ENCODE measurements at places on chromosomes 3 and 15.
A peak's percentile ranks its signal among the peaks of the same experiment; 100 is the strongest.

DNA sequence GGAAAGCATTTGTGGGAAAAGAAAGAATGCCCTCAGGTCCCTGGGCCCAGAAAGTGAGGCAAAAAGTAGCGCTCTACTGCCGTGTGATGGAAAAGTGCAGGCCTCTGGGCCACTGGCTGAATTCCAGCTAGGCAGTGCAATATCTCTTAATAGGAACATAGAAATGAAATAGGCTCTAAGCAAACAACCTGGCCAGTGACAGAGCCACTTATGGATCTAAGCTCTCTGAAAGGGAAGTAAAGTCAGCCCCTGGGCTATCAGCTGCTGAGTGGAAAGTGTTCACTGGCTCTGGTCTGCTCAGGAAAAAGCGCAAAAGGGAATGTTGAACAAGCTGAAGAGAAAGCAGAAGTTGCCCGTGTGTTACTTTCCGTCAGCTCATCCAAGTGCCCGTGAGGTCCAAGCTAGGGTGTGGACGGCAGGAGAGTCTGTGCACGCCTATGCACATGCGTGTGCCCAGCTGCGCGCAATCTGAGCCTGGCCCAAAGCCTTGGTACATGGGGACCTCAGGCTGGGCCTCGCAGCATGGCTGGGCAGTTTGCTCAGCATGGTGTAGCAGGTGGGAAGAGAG lies 74.0 kb upstream of the RAD18 start:
- DNase-seq: no peak

- DNase-seq: no peak
These were observed 665 bp downstream of the GATM start for GRCh38 chr15:45377609-45378148.

GRCh38 chr15:61879219-61879618 lies 181.0 kb downstream of the VPS13C start:
- no peak for DNase-seq

DNA sequence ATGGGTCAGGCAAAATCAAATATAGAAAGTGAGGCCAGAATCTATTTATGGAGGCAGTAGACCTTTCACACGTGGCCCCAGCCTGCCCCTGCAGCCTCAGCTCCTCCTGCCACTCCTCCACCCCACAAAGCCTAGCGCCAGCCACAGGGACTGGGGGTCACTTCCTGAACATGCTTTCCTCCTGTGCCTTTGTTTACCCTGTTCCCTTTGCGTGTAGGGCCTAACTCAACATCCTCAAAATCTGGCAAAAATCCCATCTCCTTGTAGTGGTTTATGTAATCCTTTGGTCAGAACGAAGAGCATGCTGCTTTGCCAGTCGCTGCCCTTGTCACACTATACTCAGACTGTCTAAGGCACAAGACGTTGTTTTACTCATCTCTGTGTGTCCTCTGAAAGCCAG lies 39.6 kb downstream of the KBTBD12 start:
- DNase-seq: no peak

DNA sequence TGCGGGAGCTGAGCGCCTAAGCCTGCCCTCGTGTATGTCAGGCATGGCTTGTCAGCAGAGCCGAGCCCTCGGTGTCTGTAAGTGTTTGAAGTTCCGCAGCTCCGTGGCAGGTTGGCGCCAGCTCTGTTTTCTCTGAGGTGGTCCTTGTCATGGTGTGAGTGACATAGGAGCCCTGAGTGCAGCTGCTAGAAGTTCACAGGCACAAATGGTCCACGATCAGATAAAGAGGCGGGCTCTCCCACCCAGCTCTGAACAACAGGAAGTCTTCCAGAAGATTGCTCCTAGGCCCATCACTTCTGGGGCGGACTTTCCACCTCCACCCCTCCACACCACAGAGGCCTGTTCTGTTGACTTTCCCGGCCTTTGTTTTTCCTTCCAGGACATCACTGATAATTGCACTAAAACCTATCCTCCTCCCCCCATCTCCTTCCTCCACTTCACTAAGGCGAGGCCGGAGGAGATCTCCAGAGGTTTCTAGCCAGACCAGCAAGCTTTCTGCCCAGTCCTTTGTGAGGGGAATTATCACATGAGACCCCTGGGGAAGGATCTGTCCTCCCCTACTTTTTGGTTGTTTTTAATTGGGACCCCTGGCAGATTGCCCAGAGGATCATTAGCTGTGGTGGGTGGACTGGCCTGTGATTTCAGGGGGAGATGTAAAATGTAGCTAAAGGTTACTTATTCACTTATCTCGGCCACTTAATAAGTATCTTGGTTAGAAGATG lies 19.9 kb downstream of the ITPR1 start:
- DNase-seq: no peak

DNA sequence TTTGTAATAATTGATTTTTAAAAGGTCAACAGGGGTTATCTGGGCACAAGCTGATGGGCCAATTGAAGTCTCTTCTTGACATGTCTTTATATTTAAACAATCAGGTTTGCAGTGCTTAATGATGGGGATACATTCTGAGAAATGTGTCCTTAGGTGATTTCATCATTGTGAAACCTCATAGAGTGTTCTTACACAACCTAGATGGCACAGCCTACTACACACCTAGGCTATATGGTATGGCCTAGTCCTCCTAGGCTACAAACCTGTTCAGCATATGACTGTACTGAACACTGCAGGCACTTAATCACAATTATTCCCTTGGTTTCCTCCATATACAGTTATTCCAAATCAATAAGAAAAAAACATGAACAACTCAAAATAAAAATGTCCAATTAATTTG lies 75.8 kb downstream of the IQSEC1 start:
- DNase-seq: no peak

- no peak for DNase-seq
These were observed 247.7 kb upstream of the CDIN1 start for GRCh38 chr15:36331531-36332275.

- no peak for DNase-seq
These were observed 1.4 kb downstream of the PDZRN3 start for GRCh38 chr3:73623346-73623745.

GRCh38 chr15:99578809-99579208 lies 13.0 kb downstream of the MEF2A start:
- DNase-seq: no peak

GRCh38 chr15:58472821-58473581 lies 41.2 kb downstream of the LIPC start:
- no peak for DNase-seq

GRCh38 chr3:145942052-145942451 lies 218.9 kb downstream of the PLOD2 start:
- DNase-seq: no peak

DNA sequence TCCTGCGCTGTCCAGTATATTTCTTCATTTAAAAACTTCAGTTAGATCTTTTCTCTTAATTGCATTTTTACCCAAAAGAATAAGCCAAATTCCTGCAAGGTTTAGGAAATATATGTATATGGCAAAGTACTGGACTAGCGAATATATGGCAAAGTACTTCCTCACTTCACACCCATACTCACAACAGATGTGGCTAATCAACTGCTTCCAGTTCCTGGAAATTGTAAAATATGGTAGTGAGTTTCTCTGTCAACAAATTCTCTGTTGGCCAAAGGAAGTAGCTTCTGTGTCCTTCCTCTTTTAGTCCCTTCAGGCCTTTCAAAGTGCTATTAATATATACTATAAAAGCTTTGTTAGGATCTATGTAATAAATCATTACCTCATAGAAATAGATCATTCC lies 22.0 kb downstream of the GPR15 start:
- DNase-seq: no peak

GRCh38 chr3:17874636-17875035 lies 132.2 kb upstream of the TBC1D5 start:
- no peak for DNase-seq

DNA sequence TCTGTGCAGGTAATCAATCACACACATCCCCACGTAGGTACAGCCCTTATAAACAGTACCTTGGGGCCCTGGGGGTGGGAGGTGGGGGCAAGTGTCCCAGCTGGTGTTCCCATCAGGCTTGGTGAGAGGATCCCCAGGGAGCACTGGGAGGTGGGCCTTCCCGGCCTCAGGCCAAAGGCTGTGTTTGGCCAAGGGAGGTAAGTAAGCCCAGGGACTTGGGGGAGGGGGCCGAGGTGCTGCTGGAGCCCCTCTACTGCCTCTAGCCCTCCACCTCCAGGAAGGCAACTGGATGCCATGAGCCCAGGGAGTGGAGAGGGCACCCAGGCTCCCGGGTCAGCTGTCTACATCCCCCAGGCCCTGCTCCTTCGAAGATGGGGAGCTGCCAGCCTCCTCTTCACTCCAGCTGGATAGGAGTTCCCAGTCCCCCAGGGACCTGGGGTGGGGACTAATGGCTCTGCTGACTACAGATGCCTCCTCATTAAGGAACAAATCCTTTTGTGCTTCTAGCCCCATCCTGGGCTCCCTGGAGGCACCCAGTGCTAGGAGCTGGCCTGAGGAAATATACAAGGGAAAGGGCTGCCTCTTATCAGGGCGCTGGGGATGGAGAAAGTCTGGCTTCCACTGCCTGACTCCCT lies 33.1 kb downstream of the RNU5B-1 start:
- DNase-seq: no peak

GRCh38 chr15:62770752-62771151 lies 271.8 kb upstream of the TPM1 start:
- DNase-seq: no peak

GRCh38 chr3:46895204-46895660 lies 17.7 kb downstream of the PTH1R start:
- peak; percentile 66 for DNase-seq

GRCh38 chr15:28913171-28913765 lies 27.5 kb downstream of the APBA2 start:
- DNase-seq: no peak

DNA sequence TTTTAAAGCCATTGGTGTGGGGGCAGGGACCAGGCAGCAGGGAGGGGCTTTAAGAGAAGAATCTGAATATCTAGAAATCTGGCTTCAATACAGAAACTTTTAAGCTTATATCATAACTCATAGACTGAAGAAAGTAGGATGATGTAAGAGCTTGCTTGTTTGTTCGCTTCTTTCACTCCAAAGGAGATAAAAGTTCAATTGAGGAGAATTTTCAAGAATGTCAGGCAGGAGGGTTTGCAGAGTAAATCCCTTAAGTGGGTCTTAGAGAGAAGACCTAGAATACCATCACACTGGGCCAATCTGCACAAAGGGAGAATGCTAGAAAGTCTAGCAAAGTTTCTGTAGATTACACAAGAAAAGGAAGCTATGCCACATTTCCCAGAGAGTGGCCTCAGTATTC lies 4.1 kb upstream of the HLTF start:
- DNase-seq: no peak

GRCh38 chr3:39843440-39843839 lies 34.0 kb downstream of the MYRIP start:
- no peak for DNase-seq

GRCh38 chr3:43013743-43014155 lies 34.6 kb downstream of the GASK1A start:
- DNase-seq: no peak

GRCh38 chr3:9876991-9877390 lies 3.1 kb downstream of the CIDEC start:
- DNase-seq: no peak

DNA sequence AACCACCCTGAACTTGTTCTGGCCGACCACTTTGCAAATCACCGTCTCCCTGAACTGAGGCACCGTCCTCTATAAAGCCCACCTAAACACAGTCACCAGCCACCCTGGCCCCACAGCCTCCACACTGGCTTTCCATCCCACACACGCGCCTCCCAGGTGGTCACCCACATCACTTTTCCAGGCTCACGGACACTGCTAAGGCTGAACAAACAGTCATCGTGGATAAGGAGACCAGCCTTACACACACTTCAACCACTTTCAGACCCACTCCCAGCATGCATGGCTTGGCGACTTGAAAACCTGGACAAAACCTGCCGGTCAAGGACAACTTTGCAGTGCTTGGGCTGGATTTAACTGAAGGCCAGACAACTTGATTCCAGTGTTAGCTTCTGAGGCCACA lies 8.4 kb downstream of the CHSY1 start:
- no peak for DNase-seq

- DNase-seq: no peak
These were observed 200.5 kb downstream of the STT3B start for GRCh38 chr3:31733234-31733667.

- DNase-seq: no peak
These were observed 76.7 kb downstream of the RAD18 start for GRCh38 chr3:8886546-8886945.

DNA sequence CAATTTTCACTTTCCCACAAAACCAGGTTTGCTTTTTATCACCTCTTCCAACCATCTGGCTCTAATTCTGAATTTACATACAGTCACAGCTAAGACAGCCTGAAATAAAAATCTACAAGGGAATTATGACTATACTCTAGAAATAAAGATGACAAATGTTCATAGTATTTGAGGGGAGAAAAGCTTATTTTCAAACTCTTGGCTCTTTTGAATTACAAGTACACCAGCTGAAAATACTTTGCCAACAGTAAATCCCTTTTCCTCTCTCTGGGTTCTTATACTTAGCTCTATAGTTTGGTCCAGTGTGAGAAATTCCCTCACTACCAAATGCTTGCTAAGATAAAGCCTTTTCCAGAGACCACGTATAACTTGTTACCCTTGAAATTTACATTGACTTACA lies 1037.9 kb downstream of the ROBO1 start:
- no peak for DNase-seq

GRCh38 chr15:67744331-67745072 lies 80.8 kb upstream of the SKOR1 start:
- no peak for DNase-seq
